NCI-H1048 (cell line): ENCODE measurements at places on chromosomes 2 and 18.
A peak's percentile ranks its signal among the peaks of the same experiment; 100 is the strongest.

GRCh38 chr2:17976871-17977746 lies 98.6 kb downstream of the KCNS3 start:
- no peak for DNase-seq

DNA sequence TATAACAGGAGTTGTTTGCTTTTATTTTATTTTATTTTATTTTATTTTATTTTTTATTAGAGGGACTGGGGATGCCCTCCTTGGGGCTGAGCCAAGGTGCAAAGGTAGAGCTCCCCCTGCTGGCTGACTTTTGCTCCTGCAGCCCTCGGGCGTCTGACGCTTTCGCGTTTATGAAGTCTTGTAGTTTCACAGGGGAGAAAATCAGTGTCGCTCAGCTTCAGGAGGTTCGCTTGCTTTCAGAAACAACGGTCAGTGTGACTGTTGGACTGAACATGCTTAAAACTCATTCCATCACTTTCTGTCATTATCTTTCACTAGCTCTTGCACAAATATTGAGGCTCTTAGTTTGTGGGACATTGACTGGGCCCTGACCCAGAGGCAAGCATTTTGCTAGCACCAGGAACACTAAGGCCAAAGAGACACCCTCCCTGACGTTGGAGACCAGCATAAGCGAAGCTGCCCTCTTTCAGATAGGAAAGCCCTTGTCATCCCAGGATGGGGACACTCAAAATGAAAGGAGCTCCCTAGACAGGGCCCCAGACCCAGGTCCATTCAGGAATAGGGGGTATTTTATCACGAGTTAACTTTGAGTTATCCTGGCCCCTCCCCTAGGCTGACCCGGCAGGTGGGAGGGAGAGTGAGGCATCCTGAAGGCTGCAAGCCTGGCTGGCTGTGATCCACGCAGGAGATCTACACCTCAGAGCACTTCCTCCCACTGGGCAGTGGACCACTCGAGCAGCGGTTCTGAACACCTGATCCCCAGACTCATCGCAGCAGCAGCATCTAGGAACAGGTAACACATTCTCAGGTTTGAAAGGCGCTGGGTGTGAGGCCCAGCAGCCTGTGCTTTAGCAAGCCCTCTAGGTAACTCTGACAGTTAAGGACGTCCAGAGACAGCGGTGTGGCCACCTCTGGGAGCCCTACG lies 34.4 kb downstream of the LGALSL start:
- DNase-seq: peak; percentile 24

DNA sequence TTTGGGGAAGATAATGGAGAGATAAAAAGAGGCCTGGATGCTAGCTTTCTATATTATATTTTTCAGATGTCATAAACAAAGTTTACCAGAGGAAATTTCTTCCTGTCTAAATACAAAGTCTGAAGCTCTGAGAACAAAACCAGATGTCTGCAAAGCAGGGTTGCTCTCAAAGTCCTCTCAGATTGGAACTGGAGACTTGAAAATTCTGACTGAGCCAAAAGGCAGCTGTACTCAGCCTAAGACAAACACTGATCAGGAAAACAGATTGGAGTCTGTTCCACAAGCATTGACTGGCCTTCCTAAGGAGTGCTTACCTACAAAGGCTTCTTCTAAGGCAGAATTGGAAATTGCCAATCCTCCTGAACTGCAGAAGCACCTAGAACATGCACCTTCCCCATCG lies 25.1 kb downstream of the KDM3A start:
- DNase-seq: no peak

- no peak for DNase-seq
Measured at GRCh38 chr18:3761266-3761665, 311.3 kb downstream of the TGIF1 start.

- no peak for DNase-seq
Measured at GRCh38 chr2:85746321-85747004, 7.3 kb upstream of the ATOH8 start.

DNA sequence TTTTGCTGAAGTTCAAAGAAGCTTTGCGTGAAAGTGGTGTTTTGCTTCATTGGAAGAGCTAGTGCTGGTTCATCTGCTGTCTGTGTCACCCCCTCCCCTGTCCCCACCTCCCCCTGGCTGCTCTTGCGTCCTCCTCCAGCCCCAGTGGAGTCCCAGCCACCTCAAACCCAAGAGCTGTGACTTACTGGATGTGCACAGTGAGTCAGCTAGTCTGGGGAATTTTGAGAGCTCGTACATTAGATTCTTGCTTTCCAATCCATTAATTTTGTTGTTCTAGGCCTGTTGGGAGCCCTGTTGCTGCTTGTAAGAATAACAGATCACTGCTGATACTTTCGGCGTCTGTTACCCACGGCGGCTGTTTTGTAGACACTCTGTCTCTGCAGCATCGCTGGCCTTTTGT lies 412.1 kb downstream of the TSN start:
- DNase-seq: no peak

DNA sequence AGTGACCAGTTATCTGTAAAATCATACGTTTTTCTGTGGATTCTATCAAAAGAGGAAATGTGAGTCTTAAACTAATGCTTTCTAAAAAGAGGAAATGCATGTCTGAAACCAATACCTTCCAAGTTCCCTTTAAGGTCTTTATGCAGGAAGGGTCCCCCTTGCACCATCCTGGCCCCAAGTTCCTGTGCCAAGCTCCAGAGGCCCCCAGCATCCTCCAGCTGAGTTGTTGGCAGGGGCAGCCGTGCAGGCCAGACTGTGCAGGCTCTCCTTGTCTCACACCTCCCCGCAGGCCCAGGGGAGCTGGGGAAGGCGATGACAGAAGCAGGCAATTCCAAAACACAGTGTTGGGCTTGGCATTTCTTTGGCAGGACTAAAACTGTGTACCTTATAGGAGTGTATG lies 39.2 kb downstream of the DPYSL5 start:
- no peak for DNase-seq

GRCh38 chr2:127811397-127812321 lies 688 bp upstream of the WDR33 start:
- no peak for DNase-seq

GRCh38 chr2:71157124-71157793 lies 26.8 kb downstream of the MPHOSPH10 start:
- peak; percentile 26 for DNase-seq

DNA sequence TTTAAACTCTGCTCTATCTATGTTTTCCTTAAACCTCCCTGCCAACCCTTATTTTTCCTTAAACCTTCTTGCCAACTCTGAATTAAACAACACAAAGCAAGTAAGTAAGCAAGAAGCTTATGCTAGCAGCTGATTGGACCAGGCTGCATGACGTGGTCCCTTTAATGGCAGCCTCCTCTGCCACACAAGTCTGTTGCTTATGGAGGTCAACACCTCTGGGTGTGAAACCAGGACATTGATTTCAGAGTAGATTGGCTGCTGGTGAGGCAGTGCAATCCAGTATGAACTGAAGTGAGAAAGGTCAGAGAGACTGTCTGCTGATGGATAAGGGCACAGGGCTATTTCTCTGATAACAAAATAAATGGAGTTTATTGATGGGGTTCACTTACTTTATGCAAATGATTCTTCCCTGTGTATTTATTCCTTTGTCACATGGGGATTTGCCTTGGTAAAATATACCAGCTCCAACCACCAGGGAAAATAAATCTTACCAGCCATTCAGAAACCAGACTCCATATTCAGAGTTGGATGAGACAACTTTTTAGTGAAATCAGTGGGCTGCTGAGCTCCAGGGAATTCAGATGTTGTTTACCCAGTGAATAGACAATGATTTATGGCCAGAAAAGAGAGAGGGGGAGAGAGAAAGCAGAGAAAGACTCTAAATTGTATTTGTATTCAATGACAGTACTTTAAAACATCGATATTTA lies 112.2 kb upstream of the NCKAP5 start:
- DNase-seq: no peak

DNA sequence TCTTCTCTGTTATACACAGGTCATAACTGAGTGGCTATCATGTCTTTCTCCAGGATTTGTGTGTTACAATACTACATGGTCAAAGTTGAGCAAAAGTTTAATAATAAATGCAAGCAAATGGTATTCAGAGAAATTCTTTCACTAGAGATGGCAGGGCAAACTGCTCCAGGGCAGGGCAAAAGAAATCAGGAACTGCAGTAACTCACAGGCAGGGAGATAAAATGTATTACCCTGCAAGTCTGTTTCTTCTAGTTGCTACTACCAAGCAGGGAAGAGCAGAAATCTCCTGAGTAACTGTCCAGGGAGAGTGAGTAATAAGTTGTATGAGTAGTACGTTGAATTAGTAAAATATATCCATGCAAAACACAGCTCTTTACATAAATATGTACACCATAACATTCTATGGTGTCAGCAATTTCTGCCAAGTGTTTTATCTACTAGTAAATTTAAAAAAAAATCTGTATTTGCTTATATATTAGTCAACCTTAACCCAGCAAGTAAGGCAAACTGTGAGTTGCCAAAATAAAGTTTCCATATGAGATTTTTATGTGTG lies 404.1 kb downstream of the ZEB2 start:
- no peak for DNase-seq

- no peak for DNase-seq
Measured at GRCh38 chr2:43854671-43855070, 15.9 kb downstream of the ABCG8 start.

DNA sequence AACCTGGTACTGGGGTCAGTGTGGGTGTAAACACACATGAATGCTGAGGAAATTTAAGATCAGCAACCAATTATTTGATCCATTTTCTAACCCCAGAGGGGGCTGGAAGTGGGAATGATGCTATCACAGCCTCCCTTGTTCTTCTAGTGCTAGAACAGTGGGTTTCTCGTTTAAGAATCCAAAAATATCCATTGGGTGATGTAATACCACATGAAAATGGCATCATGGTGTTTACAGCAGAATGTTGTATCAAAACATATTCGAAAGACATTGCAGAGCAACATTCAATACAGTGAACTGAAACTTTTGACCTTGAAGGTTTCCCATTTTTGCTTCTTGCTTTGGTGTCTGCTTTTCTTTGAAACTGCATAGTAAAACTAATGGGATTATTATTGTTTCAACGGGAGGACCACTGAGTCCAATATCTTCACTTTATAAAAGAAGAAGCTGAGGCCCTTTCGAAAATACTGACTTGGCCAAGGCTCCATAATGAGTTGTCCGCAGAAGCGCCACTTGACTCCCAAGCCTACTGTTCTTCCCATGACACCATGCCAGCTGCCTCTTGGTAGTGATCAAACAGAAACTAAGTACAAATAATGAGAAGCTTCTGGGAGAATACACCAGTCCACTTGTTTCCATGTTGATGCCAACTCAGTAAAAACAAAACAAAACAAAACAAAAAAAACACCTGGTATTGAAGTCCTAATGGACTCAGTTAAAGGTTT lies 106.1 kb downstream of the COLEC12 start:
- DNase-seq: no peak
